ENCODE measurements at places on chromosomes 12 and 14. TPM values are rescaled to one million over a fixed set of nuclear protein-coding genes. Genes with fewer than 3 reads are reported as not detected.

Gene NTS
- total RNA-seq = not detected

Gene FGF6
- not detected for total RNA-seq

Gene LRRC10
- total RNA-seq = not detected

DNA sequence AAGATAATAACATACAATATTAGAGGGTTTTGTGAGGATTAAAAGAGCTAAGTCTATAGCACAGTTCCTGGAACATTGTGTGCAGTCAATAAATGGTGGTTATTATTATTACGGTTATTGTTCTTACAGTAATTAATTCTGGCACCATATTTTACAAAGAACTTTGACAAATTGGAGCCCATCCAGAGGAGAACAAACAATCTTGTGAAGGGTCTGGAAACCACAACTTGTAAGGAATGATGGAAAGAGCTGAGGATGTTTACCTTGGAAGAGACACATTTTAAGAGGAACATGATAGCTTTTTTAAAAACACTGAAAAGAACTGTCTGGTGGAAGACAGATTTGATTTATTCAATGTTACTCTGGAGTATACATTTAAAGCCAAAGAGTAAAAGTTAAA lies 150.5 kb upstream of the KRR1 start:
- no peak overlapping the region for H3K27ac ChIP-seq
- no peaks in the 10 kb centered on the region for H3K27me3 ChIP-seq
- H3K36me3 ChIP-seq = no peaks in the 10 kb centered on the region
- H3K4me1 ChIP-seq = peaks cover 83% of the 10 kb centered on the region

DNA sequence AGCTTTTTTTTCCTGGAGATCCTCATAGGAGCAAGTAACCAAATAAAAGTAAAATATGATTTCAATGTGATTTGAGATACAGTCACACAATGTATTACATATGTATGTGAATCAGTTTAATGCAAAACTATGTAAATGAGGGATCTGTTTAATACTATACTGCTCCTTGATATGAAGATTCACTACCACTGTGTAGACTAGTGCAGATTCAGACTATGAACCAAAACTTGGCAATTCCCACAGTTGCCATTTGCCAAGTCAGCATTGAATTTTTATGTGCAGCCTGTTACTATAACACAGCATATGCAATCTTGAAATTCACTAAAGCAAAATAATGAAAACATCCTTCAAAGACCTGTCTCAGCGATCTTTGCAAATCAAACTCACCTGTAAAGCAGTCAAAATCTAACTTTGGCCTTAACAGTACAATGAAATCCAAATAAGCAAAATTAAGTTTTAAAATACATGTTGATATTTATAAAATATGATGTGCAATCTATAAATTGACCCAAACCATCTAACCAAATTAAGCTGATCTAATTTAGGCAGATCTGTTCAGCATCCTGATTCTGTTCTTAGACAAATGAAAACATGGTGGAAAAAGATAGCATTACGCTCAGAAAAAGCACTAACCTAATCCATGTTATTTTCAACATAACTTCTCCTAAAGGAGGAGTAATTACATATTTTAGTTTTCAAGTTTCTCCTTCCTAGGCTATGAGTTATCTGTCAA lies 25.5 kb upstream of the LMNTD1 start:
- H3K4me1 ChIP-seq = no peaks in the 10 kb centered on the region
- no peak overlapping the region for H3K27ac ChIP-seq
- H3K4me3 ChIP-seq = no peak overlapping the region
- H3K36me3 ChIP-seq = no peaks in the 10 kb centered on the region
- no peak for DNase-seq

DNA sequence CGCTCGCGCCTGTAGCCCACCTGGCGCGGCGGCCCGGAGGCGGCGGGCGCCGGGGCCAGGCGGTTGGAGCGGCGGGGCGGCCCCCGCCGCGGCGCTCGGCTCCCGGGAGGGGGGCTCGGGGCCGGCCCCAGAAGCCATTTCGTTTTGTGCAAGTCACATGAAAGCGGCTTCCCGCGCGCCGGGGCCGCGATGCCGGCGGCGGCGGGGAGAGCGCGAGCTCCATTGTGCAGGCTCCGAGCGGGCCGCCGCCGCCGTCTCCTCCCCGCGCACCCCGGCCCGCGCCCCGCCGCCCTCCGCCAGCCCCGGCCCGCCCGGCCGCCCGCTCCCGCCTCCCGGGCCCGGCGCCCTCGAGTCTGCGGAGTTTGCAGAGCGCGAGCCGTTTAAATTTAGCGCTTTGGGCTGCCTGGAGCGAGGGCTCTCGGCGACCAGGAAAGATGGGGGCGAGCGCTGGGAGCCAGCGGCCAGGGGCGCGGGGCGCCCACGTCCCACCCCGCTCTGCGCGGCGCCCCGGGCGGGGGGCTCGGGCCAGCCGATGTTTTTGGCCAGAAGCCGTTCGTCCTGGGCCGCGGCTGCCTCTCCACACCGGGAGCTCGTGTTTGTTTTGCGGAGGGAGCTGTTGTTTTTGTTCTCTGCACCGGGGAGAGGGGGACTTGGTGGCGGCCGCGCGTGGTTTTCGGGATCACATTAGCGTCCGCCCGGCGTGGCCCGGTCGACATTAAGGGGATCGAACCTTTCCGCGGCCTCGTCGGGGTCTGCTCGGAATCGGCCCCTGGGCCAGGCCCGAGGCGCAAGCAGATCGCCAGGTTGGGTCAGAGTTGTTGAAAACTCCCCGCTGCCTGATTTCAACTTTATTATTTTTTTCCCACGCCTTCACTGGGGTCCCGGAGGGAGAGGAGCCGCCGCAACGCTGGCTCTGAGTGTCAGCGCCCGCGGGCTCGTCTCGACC lies 982 bp downstream of the BCL7A start:
- H3K27ac ChIP-seq = peak overlapping the region; percentile 12
- no peaks in the 10 kb centered on the region for H3K36me3 ChIP-seq
- peak; percentile 47 for DNase-seq
- peaks cover 21% of the 10 kb centered on the region for H3K4me1 ChIP-seq

- no peak overlapping the region for H3K27ac ChIP-seq
- no peaks in the 10 kb centered on the region for H3K4me1 ChIP-seq
- DNase-seq = no peak
- H3K4me3 ChIP-seq = no peak overlapping the region
- no peaks in the 10 kb centered on the region for H3K27me3 ChIP-seq
Measured at GRCh38 chr12:93223440-93224426, 154.0 kb upstream of the NUDT4 start.

DNA sequence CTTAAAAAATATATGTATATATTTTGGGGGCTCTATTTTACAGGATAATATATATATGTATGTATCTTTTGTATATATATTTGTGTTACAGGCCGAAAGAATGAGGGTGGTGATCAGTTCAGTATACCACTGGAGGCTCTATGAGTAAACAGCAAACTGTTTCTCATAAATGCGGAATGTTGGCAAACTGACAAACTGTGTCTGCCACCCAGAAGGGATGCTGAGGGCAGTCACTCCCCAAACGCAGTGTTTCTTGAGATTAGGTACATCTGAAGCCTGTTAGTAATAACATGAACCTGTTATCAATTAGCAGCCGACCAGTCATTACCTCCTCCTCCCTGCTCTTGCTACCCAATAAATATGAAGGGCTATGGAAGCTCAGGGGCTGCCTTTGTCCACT lies 20.8 kb downstream of the TNFAIP2 start:
- peak overlapping the region; percentile 88 for H3K27ac ChIP-seq
- no peak overlapping the region for H3K4me3 ChIP-seq
- H3K36me3 ChIP-seq = no peaks in the 10 kb centered on the region
- peaks cover 27% of the 10 kb centered on the region for H3K4me1 ChIP-seq
- no peaks in the 10 kb centered on the region for H3K27me3 ChIP-seq
- DNase-seq = peak; percentile 89

DNA sequence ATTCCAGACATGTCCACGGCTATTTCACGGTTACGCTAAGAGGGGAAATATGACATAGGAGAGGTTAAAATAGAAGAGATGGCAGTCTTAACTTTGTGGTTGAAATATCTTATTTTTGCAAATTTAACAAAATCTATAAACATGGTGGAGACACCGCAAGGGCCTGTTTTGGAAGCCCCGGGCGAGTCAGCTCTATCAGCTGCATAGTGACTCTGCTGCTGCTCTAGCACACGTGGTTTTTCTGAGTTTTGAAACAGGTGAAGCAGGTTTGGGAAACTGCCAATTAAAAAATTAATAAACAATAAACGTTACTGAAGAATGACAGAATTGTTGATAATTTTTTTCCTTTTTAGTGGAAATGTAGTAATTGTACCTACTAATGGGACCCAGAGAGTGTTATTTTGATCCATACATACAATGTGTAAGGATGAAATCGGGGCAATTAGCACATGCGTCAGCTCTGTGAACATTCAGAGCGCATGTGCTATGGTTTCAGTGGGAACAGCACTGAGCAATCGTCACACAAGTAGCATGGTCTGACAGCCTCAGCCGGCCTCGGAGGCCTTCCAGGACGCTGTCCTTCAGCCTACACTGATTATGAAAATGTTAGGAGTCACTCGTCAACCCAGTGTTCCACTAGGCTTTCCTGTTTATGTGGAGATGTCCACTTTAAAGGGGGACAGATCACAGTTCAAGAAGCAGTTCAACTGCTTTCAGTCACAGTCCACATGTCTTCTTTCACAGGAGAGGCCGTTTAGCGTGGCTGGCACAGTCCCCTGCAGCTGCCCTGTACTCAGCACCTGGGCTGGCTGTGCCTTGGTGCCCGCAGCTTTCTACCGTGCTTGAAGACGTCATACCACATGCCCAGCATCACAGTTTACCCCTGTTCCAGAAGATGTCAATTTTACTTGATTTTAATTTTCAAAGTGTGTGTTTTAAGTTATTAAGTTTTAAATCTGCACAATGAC lies 51.8 kb downstream of the MOK start:
- no peaks in the 10 kb centered on the region for H3K36me3 ChIP-seq
- H3K27me3 ChIP-seq = no peaks in the 10 kb centered on the region
- H3K4me1 ChIP-seq = no peaks in the 10 kb centered on the region

DNA sequence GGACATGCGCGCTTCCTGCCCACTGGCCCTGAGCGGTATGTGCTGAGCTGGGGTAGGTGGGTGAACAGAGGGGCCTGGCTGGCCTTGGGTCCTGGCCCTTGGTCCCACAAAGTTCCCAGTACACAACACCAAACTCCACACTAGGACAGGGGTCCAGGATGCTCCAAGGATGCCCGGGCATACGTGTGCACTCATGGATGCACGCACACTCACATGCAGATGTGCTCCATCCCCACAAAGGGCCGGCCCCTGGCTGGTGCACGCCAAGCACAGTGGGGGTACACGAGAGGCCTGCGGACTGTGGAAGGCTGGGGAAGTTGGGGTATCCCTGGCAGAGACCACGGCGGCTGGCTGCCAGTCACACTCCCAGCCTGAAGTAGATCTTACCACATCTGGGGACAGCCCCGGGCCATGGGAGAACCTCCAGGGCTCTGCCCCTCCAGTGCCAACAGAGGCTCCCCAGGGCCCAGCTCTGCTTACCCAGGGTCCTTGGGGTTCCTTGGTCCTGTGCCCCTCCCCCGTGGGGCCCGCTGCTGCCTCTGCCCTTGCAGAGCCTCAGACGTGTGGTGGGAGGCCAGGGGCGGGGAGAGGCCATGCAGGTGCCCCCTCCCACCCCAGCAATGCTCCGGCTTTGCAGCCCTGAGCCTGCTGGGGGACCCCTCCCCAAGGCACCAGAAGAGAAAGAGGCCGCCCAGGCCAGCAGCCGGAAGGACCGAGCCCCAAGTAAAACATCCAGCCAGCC lies 24.0 kb upstream of the NUDT14 start:
- H3K4me1 ChIP-seq = peaks cover 28% of the 10 kb centered on the region
- DNase-seq = no peak
- no peaks in the 10 kb centered on the region for H3K27me3 ChIP-seq
- no peak overlapping the region for H3K27ac ChIP-seq
- peaks cover 2% of the 10 kb centered on the region for H3K36me3 ChIP-seq
- H3K4me3 ChIP-seq = no peak overlapping the region

GRCh38 chr12:30533558-30534265 lies 162.0 kb downstream of the IPO8 start:
- H3K4me3 ChIP-seq = no peak overlapping the region
- H3K4me1 ChIP-seq = peaks cover 16% of the 10 kb centered on the region
- H3K27ac ChIP-seq = no peak overlapping the region
- no peaks in the 10 kb centered on the region for H3K36me3 ChIP-seq

DNA sequence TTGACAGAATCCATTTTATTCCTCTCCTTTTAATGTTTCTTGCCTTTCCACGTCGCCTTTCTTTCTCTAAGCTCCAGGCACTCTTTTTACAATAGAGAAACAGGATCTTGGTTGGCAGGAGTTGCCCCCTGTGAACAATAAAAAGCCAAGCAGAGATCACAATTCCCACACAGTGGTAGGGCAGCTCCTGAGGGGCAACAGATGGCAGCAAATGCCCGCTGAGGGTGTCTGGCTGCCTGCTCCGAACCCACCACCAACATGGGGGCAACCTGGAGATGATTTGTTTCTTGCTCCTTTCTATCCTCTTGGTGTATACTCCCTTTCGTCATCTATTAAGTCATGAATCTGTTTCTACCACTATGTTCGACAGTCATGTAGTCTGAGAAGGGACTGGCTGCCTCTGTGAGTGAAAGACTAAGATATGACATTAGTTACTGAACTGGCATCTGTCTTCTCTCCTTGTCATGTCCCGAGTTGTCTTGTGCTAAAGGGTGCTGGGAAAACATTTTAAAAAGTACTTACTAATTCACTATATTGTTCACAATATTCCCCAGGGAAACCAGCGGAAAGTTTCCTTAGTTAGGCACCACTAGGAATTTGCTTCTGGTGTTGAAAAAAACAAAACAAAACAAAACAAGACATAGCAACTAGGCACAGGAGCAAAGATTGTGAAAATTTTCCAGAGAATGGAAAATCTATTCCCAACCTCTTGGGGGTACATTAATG lies 170.1 kb downstream of the STXBP6 start:
- H3K36me3 ChIP-seq = no peaks in the 10 kb centered on the region
- H3K27me3 ChIP-seq = no peaks in the 10 kb centered on the region
- peaks cover 22% of the 10 kb centered on the region for H3K4me1 ChIP-seq
- DNase-seq = no peak
- H3K4me3 ChIP-seq = no peak overlapping the region

- no peak overlapping the region for H3K4me3 ChIP-seq
- H3K4me1 ChIP-seq = peaks cover 32% of the 10 kb centered on the region
- no peaks in the 10 kb centered on the region for H3K36me3 ChIP-seq
- DNase-seq = no peak
- peaks cover 27% of the 10 kb centered on the region for H3K27me3 ChIP-seq
Measured at GRCh38 chr14:105483300-105484068, 3.2 kb upstream of the CRIP1 start.

DNA sequence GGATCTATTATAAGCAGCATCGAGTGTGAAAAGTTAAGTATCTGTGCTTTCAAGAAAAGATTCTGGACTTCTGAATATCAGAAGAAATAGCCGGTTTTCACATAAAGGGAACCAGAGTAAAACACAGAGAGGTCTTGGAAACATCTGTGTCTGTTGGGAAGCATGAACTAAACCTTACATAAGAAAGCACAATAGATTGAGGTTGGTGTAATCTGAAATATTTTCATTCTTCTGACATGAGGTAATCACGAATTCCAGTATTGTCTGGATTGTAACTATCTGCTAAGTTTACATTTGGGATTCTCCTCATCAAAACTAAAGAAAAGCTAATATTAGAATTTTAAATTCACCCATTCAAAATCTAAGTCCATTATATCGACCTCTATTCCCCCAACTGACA lies 161.3 kb downstream of the CPNE8 start:
- H3K27ac ChIP-seq = no peak overlapping the region
- no peaks in the 10 kb centered on the region for H3K36me3 ChIP-seq
- no peaks in the 10 kb centered on the region for H3K4me1 ChIP-seq
- no peak for DNase-seq
- no peaks in the 10 kb centered on the region for H3K27me3 ChIP-seq
- no peak overlapping the region for H3K4me3 ChIP-seq
